ENCODE measurements at places on chromosomes 3 and 15.

DNA sequence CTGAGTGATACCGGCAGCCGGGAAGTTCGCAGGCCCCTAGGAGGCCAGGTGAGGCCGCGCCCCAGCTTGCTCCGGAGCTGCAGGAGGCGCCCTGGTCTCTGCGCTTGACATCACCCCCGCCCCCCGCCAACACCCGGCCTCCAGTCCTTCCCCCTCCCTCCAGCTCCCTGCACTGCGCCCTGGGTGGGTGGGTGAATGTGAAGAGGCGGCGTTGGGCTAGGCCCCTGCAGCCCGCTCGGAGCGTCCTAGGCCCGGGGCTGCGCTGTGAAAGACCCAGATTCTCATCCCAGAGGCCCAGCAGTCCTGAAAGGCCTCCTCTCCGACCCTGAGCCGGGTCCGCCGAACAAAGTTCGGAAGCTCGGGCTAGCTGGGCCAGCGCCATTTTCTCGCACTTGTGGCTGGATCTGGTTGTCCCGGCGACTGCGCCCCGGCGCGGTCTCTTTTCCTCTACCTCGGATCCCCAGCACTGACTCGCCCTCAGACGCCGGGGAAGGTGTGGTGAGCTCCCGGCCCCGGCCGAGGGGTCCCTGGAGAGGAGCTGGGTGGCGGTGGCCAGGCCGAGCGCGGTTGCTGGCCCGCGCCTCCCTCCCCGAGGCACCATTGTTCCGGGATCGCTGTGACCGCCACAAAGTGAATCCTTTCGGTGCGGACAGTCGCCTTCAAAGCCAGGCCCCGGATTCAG lies 12.9 kb downstream of the ZIC4 start:
- DNase-seq = no peak

DNA sequence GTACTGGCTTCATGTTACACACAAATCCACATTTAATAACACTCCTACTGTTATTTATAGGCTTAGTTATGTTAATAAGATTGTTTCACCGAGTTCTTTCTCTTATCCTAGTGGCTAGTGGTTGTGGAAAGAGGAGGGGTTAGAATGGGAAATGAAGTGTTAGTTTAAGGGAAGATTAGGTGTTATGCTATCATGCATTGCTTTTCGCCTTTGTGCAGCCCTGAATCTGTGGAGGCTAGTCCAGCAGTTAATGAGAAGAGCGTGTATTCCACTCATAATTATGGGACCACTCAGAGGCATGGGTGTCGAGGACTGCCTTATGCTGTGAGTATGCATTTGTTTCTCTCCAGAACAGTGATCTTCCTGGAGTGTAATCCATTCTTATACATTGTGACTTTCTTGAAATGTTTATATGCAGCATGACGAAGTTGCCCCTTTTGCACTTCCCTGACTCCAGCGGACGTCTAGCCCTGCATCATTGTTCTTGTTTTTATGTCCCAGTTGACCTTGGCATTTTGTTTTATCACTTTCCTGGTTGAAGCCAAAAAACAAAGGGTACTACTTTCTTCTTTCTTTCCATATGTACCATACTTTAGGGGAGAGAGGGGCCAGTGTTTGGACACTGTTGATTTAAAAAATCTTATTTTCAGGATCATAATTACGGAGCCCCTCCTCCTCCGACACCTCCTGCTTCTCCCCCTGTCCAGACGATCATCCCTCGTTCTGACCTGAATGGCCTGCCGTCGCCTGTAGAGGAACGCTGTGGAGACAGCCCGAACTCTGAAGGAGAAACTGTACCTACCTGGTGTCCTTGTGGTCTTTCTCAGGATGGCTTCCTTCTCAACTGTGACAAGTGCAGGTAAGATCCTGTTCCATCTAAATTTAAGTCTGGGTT lies 36.5 kb downstream of the SETD5 start:
- no peak for DNase-seq

GRCh38 chr15:99621767-99622166 lies 56.0 kb downstream of the MEF2A start:
- DNase-seq = no peak

DNA sequence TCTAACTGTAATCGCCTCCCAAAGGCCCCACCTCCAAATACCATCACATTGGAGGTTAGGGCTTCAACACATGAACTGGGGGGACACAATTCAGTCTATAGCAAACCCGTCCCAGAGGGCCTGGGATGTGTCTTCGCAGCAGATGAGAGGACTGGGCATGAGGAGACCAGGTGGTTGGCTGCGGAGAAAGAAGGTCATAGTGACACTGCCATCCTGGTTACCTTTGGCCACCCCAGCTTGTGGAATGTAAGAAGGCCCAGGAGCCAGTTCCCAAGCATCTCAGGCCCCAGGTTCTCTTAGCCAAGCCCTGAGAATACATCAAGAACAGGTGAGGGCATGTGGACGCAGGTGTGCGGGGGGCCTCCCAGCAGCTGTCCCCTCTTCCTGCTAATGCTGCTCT lies 6.4 kb upstream of the RARRES1 start:
- no peak for DNase-seq

DNA sequence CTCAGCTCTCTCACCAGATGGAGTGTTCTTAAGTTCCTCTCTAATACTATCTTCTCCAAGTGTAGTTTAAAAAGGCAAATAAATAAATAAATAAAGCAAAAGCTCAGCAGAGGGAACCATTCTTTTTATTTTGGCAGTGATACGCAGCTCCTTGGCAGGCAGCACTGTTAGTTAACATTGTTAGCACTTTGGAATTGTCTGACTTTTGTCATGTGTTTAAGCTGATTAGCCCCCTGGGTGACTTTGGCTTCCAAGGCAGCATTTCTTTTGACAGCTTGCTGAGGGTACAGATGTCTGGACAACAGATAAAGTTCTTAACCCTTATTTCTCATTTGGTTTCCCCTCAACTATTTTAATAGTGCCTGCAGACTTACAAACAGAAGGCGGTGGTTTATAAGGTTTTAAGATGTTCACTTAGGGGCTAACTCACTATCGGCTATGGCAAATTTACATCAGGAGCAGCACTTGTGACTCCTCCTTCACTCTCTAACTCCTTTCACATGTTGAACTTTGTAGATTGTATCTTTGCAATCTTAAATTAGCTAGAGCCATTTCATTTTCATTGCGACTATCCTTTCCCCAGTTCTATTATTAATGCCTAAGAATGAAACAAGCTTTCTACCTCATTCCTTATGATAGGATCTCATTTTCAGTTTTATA lies 213.4 kb downstream of the ZBBX start:
- DNase-seq = no peak
